ENCODE measurements at places on chromosomes 7 and 10.

DNA sequence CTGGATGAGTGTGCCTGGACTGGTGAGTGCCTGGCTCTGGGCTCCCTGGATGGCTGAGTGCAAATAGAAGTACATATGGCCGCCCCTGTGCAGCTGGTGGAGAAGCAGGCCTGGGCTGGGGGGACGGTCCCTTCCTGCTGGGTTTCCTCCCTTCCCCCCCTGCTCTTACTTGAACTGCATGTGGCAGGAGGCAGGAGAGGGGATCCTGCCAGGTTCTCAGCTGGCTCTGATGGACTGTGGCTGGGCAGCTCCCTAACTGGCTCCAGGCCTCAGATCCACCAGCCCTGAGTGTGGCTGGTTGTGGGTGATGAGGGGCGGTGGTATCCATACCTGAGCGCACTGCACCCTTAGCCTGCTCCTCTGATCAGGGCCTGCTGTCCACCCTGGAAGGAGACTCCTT, 26.9 kb downstream of the ADCY1 start:
- DNase-seq = no peak

DNA sequence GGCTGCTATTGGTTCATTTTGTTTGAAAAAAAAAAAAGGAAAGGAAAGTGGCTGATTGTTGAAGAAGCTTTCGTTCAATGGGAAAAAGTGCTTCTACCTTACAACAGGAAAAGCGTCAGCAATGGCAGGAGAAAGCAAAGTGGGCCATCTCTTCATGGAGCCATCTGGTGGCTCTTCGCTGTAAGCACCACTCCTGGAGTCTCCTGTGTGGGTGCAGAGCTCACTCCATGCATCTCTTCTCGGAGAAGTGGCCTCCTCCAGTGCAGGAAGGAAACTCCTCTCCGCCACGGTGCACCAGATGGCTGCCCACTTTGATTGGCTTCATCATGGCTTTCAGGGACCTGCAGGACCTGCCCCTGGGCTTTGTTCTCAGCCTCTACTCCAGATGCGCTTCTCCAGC, 250.9 kb downstream of the PTEN start:
- peak; percentile 26 for DNase-seq

DNA sequence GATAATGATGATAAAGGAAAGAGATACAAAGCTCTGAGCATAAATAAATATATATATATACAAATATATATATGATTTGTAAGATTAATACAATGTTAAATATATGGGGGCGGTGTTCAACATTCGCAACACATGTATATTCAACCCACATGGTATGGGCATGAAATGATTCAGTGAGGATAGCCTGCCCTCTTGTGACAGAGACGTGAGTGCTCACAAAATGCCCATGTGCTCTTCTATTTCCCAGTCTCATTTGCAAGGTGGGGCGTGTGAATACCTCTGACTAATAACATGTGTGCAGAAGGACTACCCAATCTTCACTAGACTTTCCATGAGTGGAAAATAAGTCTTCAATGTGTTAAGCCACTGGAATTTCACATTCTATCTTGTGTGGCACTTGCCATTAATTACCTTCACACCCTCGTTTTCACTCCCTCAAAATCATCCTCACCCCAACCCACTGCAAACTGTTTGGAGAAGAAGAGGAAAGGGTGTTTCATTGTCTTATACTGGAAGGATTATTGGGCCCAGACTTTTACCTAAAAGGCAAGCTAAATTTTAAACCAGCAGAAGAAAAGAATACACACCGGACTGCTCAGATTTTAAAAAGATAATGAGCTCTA, 26.9 kb downstream of the ASAH2 start:
- DNase-seq = peak; percentile 44

DNA sequence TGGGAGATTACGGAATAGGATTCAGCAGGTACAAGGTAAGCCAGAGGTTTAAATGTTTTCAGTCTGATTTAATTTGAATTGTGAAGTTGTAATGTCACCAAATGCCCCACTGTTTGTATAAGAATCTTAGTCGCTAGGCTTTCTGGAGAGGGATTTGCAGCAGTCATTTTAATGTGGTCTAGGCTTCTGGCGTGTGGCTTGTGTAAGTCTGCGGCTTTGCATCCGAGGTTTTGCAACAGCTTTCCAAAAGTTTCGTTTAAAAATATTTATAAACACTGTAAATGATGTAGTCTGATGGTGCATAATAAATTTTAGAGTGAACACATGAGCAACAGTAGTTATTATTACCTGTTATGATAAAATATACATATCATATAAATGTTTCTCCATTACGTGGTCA, 26.1 kb upstream of the BHLHA15 start:
- no peak for DNase-seq

All from endothelial cell (in vitro differentiated cells).